ENCODE measurements at places on chromosomes 3 and 15.

DNA sequence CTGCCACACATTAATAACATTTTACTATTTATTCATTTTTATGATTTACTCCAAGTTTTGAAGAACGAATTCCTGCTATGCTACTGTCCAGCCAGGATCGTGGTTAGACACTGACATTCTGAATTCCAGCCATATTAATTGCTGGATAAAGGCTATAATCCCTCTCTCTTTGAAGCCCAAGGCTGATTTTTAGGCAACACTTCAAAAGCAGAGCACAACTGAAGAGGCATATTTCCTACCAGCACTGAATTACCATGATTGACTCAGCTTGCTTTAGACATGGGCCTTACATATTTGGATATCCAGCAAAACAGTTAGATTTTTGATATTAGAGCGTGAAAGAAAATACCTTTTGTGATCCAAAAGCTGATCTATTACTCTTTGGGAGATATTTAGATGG lies 205.0 kb downstream of the ZIC1 start:
- no peak for DNase-seq

DNA sequence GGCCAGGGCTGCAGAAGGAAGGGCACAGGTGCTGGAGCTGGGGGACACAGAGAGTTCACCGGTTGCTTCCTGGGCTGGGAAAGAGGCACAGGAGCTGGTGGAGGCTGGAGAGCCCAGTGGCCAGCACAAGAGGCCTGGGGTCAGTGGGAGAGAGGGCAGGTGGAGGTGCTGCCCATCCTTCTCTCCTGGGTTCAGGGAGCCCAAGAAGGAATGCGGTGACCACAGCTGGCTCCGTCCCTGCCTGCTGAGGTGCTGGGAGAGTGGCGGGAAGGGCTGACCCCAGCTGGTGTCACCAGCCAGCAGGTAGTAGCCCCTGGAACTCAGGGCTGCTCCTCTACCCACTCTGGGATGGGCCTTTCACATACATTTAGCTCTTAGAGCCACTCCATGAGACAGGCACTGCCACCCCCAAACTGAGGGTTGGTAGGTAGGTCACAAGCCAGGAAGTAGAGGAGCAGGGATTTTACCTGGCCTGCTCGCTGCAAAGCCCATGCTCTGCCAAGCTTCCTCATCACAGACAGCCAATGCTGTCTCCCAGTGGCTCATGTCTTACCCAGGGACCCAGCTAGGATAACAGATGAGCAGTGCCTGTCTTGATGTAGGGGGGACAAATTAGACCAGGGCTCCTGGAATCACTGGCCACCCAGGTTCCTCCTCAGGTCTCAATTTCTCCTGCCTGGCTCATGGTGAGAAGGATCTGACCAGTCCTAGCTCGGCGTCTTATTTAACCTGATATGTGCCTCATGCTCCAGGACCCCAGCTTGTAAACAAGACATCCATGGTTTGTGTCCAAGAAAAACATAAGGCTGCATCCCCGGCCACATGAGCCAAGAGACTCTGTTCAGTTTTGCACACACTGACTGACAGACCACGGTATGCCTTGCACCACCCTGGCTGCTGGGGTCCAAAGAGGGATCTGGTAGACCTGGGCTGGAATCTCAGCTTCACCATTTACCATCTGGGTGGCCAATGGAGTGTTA lies 119.2 kb downstream of the CORO2B start:
- no peak for DNase-seq

- DNase-seq, result no peak
Measured at GRCh38 chr3:184546252-184546651, 15.3 kb upstream of the EPHB3 start.

DNA sequence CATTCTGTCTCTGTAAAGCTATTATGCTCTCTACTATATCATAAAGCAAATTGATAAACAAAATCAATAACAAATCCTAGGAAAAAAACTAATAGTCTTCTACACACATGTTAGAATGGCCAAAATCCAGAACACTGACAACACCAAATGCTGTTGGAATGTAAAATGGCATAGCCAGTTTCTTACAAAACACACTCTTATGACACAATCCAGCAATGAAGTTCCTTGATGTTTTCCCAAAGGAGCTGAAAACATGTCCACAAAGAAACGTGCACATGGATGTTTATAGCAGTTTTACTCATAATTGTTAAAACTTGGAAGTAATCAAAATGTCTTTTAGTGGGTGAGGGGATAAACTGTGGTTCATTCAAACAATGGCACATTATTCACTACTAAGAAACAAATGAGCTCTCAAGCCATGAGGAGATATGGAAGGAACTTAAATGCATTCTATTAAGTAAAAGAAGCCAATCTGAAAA lies 32.7 kb downstream of the CADM2 start:
- no peak for DNase-seq

DNA sequence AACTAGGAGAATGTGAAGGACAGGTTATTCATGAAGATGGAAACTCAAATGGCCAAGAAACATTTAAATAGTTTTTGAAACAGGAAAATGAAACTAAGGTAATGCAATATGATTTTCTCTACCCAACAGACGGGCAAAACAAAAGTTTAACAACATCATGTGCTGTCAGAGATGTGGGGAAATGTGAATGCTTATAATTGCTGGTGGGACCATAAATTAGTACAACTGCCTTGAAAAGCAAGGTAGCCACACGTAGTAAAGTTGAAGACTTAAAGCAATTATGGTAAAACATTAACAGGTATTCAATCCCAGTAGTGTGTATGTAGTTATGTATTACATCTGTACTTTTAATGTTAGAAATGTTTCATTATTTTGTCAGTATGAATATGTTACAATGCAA lies 57.0 kb upstream of the C3orf80 start:
- no peak for DNase-seq

DNA sequence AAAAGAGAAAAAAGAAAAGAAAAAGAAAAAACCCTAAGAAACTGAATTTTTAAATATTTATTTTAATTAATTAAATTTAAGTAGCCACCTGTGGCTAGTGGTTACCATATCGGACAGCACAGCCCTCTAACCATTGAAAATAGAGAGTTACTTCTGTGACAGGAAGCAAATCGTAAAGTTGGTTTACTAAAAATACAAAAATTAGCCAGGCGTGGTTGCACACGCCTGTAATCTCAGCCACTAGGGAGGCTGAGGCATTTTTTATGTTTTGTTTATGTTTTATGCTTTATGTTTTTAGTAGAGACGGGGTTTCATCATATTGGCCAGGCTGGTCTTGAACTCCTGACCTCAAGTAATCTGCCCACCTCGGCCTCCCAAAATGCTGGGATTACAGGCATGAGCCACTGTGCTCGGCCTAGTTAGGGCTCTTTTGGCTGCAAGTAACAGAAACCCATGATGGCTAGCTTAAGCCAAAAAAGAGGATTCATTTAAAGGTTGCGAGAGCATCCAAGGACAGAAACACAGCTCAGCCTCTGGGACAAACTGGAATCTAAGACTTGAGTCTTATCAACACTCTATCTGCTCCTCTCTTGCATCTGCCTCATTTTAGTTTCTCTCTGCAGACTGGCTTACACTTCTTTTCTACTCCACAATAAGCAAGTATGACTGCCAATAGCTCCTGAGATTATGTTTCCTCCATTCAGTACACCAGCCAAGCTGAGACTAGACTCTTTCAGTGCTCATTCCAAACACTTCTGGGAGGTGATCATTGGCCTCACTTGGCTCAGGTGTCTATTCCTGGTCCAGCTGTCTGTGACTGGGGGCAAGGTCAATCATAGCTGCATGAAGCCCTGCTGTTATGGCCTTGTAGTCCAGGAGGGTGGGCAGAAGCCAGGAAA lies 6.8 kb upstream of the SKIL start:
- no peak for DNase-seq

DNA sequence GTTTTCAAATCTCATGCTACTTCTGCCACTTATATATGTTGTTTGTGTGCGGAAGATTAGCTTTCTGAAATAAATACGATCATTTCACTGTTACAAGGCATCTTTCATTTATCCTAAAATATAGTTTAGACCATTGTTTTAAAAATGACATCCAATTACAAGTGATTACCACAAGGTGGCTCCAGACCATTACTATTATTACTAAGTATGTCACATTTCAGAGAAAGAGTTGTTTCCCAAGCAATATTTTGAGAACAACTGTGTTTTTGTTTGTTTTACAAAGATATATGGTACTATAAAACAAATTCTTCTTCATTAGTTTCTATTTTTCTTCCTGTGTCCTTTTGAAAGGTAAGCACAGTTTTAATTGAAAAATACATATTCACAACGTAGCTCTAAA lies 136.0 kb upstream of the RAP2B start:
- no peak for DNase-seq

GRCh38 chr15:74006774-74007639 lies 12.5 kb downstream of the PML start:
- no peak for DNase-seq

- no peak for DNase-seq
Measured at GRCh38 chr3:136106101-136106500, 90.0 kb downstream of the MSL2 start.

DNA sequence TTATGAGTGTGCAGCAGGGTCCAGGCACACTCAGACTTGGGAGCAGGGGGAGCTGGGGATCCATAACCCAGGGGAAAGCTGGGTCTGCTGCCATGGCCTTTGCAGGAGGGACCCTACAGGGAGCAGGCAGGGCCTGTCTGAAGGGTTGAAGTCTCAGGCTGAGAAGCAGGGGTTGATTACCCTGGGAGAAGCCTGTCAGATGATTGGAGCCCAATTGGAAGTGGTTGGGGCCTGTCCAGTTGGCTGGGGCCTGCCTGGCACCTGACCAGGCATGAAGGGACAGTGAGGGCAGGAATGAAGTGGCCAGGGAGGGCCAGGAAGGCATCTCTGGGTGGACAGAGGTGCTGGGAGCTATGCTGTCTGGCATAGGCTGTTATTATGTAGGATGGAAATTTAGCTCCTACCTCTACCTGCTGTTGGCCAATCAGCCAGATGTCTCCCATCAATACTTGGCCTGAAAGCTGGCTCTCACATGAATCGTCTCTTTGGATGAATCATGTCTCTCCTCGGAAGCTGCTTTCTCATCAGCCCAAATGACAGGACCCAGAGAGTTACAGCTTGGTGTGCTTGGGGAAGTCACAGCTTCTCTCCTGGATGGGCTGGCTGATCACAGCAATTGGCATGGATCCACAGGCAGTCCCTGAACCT lies 27.4 kb upstream of the SLCO2A1 start:
- DNase-seq, result no peak

GRCh38 chr3:120393243-120393642 lies 44.1 kb upstream of the LRRC58 start:
- no peak for DNase-seq

DNA sequence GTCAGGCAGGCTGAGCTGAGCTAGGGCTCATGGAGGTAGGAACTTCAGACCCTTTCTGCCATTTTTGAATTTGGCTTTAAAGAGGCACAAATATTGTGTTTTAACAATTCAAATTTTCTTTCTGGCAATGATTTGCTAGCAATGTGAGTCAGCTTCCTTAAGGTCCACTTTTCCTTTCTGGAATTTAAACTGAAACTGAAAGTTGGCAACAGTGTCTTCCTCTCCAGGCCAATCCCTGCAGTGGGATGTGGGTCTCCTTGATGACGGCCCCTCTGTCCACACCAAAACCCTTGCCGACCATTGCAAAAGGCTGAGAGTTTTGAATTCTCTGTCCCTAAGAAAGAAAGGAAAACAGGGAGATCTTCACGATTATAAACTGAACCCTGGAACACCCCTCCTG lies 27.1 kb downstream of the RPSA start:
- no peak for DNase-seq

DNA sequence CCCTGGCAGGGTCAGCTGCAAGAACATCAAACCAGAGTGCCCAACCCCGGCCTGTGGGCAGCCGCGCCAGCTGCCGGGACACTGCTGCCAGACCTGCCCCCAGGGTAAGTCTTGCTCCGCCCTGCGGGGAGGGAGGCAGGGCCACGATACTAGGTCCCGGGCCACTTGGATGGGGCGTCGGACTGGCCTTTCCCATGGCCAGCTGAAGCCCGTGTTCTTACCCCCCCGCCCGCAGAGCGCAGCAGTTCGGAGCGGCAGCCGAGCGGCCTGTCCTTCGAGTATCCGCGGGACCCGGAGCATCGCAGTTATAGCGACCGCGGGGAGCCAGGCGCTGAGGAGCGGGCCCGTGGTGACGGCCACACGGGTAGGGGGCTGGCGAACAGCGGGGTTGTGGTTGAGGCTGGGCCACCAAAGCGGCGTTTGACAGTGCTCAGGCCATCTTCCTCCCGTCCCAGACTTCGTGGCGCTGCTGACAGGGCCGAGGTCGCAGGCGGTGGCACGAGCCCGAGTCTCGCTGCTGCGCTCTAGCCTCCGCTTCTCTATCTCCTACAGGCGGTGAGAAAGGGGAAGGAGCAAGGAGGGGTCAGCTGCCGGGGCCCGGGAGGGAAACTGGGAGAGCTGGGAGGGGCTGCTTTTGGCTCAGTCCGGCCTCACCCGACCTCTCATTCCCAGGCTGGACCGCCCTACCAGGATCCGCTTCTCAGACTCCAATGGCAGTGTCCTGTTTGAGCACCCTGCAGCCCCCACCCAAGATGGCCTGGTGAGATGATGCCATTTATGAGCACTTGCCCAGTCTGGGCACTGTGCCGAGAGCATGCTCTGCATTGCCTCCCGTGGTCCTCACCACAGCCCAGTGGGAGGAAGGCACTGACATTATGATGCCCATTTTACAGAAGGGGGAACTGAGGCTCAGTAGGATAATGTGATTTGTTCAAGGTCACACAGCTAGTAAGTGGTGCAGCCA lies 1.7 kb downstream of the CHRD start:
- DNase-seq, result no peak

GRCh38 chr15:63402498-63403253 lies 21.0 kb upstream of the CA12 start:
- no peak for DNase-seq

- DNase-seq, result no peak
Measured at GRCh38 chr3:138890555-138891187, 55.9 kb upstream of the PIK3CB start.
